Foreskin keratinocyte (primary cell): ENCODE measurements at places on chromosomes 11 and 22. TPM values are rescaled to one million over a fixed set of nuclear protein-coding genes. Genes with fewer than 3 reads are reported as not detected.

The TMA7B gene
- polyA plus RNA-seq = not detected in 2 replicates

The TST gene
- polyA plus RNA-seq = 23.2 and 26.2 TPM in 2 replicates

The MRGPRG gene
- not detected in 2 replicates for polyA plus RNA-seq

The KRTAP5-11 gene
- polyA plus RNA-seq = not detected in 2 replicates

The P2RY6 gene
- polyA plus RNA-seq = 0.04 TPM in 1 of 2 replicates, not detected in the other

The SYT7 gene
- 1.5 and 2.5 TPM in 2 replicates for polyA plus RNA-seq

The OR52E5 gene
- not detected in 2 replicates for polyA plus RNA-seq

The C11orf91 gene
- 0.20 and 0.50 TPM in 2 replicates for polyA plus RNA-seq

DNA sequence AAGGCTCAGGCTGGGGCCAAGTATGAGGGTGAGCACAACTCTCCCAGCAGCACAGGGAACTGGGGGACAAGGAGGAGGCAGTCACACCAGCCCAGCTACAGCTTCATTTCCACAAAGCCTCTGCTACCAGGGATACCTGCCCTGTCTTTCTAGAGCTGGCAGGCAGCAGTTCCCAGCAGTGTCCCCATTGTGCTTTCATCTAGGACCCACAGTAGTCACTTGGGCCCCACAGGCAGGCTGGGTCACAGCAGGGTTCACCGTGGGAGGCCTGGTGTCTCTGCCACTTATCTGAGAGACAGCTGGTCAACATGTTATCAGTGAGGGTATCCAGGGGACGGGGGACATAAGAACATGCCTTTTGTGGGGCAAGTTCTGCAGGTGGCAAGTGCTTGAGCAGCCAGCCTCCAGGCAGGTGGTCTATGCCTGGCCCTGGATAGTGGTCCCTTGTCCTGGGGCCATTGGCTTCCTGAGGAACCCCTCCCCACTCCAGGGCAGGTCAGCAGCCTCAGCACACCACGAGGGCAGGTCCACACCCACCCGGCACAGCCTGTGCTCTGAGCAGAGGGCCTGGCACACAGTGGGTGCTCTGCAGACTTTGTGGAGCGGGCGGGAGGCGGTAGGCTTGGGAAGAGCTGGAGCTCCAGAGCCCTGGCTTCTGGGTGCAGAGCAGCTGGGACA lies 29.9 kb downstream of the GNAZ start:
- no peak for DNase-seq

- DNase-seq = no peak
Measured at GRCh38 chr11:130310622-130311021, 4.1 kb downstream of the ZBTB44 start.

GRCh38 chr11:130313383-130314183 lies 1.1 kb downstream of the ZBTB44 start:
- DNase-seq = peak; percentile 16

DNA sequence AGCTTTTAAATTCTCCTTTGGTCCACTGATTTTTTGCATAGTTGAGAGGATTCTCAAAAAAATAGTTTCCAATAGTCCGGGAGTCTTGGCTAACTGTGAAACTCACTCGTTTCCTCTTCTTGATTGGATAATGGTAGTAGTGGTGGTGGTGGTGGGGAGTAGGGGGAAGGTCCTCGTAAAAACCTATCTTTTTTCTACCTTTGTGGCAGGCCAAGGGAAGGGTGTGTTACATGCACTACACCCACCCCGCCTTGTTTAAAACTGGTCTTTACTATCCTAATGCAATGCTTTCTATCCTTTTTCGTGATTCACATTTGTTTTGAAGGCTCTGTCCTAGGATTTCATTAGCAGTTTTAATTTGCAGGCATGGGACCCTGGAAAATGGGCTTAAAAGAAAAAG lies 4.8 kb downstream of the TEAD1 start:
- DNase-seq = no peak

- DNase-seq = peak; percentile 64
Measured at GRCh38 chr11:88345408-88345807, 7.9 kb upstream of the CTSC start.

- no peak for DNase-seq
Measured at GRCh38 chr11:116192509-116193210, 580.1 kb downstream of the BUD13 start.

- DNase-seq = no peak
Measured at GRCh38 chr22:32574958-32575910, 100.6 kb downstream of the FBXO7 start.

GRCh38 chr11:3669128-3669527 lies 2.1 kb downstream of the CHRNA10 start:
- no peak for DNase-seq

DNA sequence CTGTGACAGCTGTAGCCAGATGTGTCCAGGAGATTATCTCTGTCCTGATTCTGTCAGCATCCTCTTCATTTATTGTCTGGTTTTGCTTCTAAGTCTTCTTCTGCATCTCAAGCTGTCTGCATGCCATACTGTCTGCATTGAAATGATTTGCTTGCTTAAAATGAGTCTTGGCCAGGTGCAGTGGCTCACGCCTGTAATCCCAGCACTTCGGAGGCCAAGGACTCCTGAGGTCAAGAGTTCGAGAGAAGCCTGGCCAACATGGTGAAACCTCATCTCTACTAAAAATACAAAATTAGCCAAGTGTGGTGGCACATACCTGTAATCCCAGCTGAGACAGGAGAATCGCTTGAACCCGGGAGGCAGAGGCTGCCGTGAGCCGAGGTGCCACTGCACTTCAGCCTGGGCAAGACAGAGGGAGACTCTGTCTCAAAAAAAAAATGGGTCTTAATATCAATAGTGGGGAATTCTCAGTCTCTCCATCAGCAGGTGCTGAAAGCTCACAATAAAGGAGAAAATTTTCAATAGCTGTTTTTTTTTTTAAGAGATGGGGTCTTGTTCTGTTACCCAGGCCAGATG lies 39.2 kb upstream of the AMPD3 start:
- DNase-seq = no peak

- DNase-seq = no peak
Measured at GRCh38 chr22:48713272-48714205, 1114.1 kb downstream of the BRD1 start.

DNA sequence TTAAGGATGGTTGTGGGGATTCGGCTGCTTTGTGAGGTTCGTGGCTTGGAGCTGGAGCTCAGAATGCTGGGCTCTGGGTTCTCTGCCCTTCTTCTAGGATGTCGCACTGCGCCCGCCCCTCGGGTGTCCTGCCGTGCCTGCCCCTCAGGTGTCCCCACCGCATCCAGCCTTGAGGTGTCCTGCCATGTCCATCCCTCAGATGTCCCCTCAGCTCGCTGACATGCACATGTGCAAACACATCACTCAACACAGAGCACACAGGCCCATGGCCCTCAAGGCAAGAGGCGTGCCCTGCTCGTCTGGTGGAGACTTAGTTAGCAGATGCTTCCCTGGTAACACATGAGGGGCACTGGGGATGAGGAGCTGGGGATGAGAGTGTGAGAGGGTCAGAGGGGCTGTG lies 359.3 kb downstream of the TBC1D22A start:
- no peak for DNase-seq

DNA sequence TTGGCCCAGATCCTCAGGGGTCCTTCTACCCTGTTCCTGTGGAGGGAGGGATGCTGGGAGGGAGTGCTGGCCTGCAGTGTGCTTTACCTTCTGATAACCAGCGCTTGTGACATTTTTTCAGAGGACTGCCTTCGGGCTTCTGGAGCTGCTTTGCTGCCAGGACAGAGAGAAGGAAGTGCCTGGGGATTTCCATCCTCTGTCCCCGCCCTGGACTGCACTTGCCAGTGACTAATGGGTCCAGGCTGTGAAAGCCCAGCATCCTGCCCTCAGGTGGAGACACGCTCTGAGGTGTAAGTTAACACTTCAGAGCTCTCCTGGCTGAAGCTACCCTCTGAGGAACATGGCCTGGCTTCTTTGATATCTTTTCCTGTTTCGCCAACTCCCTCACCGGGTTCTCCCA lies 158.7 kb upstream of the SYT13 start:
- DNase-seq = peak; percentile 50

GRCh38 chr22:26697151-26697550 lies 39.8 kb downstream of the MIAT start:
- no peak for DNase-seq

DNA sequence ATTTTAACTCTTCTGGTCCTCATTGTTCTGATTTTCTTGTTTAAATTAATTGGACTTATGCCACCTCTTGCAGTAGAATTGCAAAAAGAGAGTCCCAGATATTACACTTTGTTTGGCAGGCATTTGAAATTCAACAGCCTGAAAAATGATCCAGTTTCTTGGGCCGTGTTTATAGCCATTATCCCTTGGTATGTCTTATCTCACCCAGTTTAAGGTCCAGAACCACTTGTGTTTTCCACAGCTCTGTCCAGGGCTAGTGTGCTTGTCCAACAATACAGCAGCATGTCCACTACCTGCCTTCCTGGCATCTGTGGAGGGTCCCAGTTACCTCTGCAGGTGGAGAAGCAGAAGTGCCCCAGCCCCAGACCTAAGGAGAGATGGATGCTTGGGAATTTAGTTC lies 397.4 kb downstream of the SOX6 start:
- DNase-seq = no peak

GRCh38 chr22:33620085-33620484 lies 300.2 kb downstream of the LARGE1 start:
- DNase-seq = no peak

GRCh38 chr11:70064008-70064725 lies 13.9 kb upstream of the ANO1 start:
- no peak for DNase-seq

DNA sequence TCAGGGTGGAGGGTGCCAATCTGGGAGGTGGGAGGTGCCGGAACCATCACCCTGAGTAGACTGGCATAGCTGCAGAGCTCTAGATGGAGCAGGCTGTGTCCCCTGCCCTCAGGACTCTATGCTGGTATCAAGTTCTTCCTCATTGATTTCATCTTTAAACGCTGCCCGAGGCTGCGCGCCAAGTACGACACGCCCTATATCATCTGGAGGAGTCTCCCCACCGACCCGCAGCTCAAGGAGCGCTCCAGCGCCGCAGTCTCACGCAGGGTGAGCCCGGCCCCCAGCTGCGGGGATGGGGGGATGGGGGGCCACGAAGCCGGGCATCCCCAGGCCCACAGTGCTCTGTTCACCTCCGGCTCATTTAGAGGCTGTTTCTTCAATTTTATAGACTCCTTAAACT lies 52.5 kb downstream of the GRAMD4 start:
- DNase-seq = no peak

DNA sequence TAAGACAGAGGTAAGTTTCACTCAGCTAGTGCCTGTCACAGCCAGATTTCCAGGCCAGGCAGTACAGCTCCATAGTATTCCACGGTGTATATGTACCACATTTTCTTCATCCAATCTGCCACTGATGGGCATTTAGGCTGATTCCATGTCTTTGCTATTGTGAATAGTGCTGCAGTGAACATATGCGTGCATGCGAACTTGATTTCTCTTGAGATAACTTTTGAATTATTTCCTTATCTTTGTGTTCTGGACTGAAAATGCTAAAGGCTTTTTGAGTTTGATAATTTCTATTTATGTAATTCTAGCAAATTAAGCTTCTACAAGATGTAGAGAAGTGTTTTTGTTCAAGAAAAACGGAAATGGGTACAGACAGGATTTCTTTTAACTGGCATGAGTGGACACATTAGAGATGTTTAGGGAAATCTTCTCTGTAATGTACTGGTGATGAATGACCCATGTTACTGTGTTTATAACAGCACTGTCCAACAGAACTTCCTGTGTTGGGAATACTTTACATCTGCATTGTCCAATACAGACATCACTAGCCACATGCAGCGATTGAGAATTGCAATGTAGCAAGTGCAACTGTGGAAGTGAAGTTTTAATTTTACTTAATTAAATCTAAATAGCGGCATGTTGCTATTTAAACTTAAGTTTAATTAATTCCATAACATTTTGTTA lies 151.3 kb downstream of the CADM1 start:
- DNase-seq = no peak

GRCh38 chr22:30344447-30345200 lies 12.1 kb downstream of the SF3A1 start:
- no peak for DNase-seq

GRCh38 chr11:23497040-23497439 lies 636.8 kb upstream of the CCDC179 start:
- no peak for DNase-seq

- no peak for DNase-seq
Measured at GRCh38 chr11:111846636-111847035, 24.7 kb downstream of the ALG9 start.

DNA sequence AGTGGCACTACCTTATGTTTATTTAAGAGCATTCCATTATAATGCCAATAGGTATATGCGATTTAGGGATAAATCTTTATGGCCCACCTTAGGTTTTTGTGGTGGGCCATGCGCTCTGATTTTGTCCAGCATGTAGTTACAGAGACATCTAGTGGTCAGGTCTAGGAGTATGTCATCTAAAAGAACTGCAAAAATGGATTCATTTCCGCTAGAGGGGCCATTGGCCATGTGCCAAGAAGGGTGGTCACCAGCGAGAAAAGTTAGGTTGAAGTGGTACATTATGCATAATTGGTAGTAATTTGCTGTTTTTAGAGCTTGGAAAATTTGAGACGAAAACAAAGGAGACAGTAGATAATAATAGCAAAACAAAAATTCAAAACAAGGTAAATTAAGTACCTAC lies 27.7 kb downstream of the LRRC4C start:
- DNase-seq = no peak

- no peak for DNase-seq
Measured at GRCh38 chr11:86608251-86608799, 64.1 kb downstream of the ME3 start.

- DNase-seq = no peak
Measured at GRCh38 chr11:32082346-32082986, 8.4 kb upstream of the RCN1 start.
